ENCODE measurements at places on chromosomes 3 and 15. TPM values are rescaled to one million over a fixed set of nuclear protein-coding genes. Genes with fewer than 3 reads are reported as not detected.
A peak's percentile ranks its signal among the peaks of the same experiment; 100 is the strongest.

Gene ILDR1
- 1.9 TPM for total RNA-seq

GRCh38 chr15:69608661-69609060 lies 156.0 kb downstream of the RPLP1 start:
- H3K36me3 ChIP-seq = no peaks in the 10 kb centered on the region
- no peaks in the 10 kb centered on the region for H3K4me1 ChIP-seq
- H3K4me3 ChIP-seq = no peak overlapping the region
- no peaks in the 10 kb centered on the region for H3K27me3 ChIP-seq
- DNase-seq = no peak

Gene CNOT10
- total RNA-seq = 45.6 TPM

DNA sequence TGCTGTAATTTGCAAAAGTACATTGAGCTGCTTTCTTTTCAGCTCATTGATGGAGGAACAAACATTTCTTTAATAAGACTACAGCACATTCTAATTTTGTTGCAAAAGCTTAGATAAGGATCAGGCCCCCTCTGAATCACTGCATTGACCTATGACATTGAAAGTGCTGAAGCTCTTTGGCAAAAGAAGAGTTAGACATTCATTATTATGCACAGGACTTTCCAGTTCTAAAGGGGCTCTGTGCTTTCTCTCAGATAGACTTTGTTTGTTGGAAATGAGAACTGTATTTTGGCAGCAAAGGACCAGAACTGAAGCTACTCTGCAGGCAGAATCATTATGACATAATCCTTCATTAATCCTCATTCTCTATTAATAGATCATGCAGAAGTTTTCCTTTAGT lies 252.9 kb upstream of the SOX2 start:
- no peaks in the 10 kb centered on the region for H3K27me3 ChIP-seq
- no peaks in the 10 kb centered on the region for H3K36me3 ChIP-seq
- no peak overlapping the region for H3K27ac ChIP-seq
- H3K4me3 ChIP-seq = no peak overlapping the region

Gene WDR93
- 1.5 TPM for total RNA-seq

DNA sequence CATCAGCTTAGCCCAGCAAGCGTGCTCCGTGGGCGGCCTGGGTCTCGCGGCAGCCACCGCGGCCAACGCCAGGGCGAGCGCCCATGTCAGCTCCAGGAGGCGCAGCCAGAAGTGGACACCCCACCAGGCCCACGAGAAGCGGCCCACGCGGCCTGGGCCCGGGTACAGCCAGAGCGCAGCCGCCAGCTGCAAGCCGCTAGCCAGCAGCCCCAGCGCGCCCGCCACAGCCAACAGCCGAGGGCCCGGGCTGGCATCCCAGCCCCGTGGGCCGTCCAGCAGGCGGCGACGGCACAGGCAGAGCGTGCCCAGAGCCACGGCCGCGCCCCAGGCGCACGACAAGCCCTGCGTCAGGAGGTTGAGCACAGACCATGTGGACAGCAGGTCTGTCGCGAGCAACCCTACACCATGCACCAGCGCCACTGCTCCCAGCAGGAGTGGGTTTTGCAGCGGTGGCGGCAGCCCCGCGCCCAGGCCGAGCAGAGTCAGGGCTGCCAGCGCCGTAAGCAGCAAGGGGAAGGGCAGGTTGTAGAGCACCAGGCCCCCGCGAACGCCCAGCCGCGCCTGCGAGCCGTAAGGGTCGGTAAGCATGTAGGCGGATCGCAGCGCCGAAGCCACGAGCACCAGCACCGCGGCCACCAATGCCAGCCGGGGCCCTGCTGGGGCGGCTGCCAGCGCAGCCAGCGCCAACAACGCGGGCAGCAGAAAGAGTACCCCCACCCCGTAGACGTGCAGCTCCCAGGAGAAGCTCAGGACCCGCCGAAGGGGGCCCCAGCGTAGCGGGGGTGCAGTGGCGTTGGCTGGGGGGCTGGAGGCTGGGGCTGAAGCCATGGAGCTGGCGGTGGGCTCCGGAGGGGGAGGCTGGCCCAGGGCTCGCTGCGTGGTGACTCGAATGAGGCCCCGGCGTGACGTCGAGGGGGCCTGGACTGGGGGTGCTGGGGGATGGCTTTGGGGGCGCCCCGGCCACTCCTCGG lies 4.9 kb downstream of the PRRT3 start:
- peaks cover 12% of the 10 kb centered on the region for H3K4me1 ChIP-seq
- H3K36me3 ChIP-seq = no peaks in the 10 kb centered on the region
- DNase-seq = peak; percentile 60
- peak overlapping the region; percentile 72 for H3K27ac ChIP-seq
- no peaks in the 10 kb centered on the region for H3K27me3 ChIP-seq

Gene ADGRG7
- total RNA-seq = 0.70 TPM

Gene FILIP1L
- 99.1 TPM for total RNA-seq

DNA sequence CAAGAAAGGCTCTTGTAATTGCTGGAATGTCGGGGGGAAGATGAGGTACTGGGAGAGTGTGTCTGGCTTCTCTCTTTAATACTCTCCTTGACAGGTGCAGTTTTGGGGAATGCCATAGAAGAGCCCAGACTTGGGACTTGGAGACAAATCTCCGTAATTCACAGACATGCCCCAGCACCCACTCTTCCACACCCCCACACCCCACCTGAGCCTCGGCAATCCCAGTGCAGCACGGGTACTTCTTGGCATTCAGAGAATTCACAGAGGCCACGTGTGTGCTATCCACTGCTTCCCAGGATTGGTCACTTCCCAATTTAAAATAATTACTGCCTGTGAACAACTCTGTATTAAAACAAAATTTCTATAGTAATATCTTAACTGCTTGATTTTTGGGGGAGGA lies 43.9 kb downstream of the TRIM71 start:
- H3K4me3 ChIP-seq = no peak overlapping the region
- no peaks in the 10 kb centered on the region for H3K36me3 ChIP-seq
- H3K27me3 ChIP-seq = no peaks in the 10 kb centered on the region

DNA sequence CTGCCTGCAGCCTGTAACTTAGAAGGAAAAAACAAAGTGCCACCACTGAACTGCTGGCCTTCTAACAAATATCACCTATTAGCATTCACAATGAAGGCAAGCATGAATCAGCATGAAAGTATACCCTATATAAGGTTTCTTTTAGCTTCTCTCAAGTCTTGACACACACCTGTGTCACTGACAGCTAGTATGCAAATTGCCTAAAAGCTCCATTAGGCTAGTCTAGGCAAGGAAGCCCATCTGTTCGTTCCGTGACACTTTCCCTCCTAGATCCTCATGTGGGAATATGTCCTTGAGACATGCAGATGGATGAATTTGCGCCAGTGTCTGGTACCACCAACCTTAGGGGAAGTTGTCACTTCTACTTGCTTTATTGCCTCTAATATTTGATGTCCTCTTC lies 129.3 kb downstream of the RBMS3 start:
- H3K36me3 ChIP-seq = no peaks in the 10 kb centered on the region
- no peaks in the 10 kb centered on the region for H3K27me3 ChIP-seq
- no peaks in the 10 kb centered on the region for H3K4me1 ChIP-seq
- DNase-seq = no peak
- H3K27ac ChIP-seq = no peak overlapping the region

GRCh38 chr15:65991721-65992483 lies 122.6 kb downstream of the RAB11A start:
- H3K36me3 ChIP-seq = no peaks in the 10 kb centered on the region
- no peaks in the 10 kb centered on the region for H3K27me3 ChIP-seq
- no peaks in the 10 kb centered on the region for H3K4me1 ChIP-seq

- H3K27me3 ChIP-seq = no peaks in the 10 kb centered on the region
- no peaks in the 10 kb centered on the region for H3K36me3 ChIP-seq
- no peak overlapping the region for H3K4me3 ChIP-seq
These were observed 247.6 kb upstream of the LRTM1 start for GRCh38 chr3:55175423-55175822.

Gene GPR176
- total RNA-seq = 5.5 TPM

- no peak overlapping the region for H3K4me3 ChIP-seq
- H3K4me1 ChIP-seq = peaks cover 18% of the 10 kb centered on the region
- no peaks in the 10 kb centered on the region for H3K27me3 ChIP-seq
- no peak for DNase-seq
These were observed 13.1 kb downstream of the NPTN start for GRCh38 chr15:73620078-73620477.

Gene IQCH
- total RNA-seq = 0.26 TPM

Gene RTP1
- total RNA-seq = not detected

Data from uterus (tissue), 4 donors.